Transverse colon (tissue), 4 donors: ENCODE measurements at places on chromosomes 1 and 21.

- no peaks in the 10 kb centered on the region for H3K36me3 ChIP-seq
- H3K4me1 ChIP-seq: no peaks in the 10 kb centered on the region
- no peak overlapping the region for H3K4me3 ChIP-seq
- H3K27ac ChIP-seq: no peak overlapping the region
- H3K27me3 ChIP-seq: peaks cover 11% of the 10 kb centered on the region
- DNase-seq: no peak
These were observed 30.1 kb upstream of the NPPB start for GRCh38 chr1:11888877-11889208.

- H3K4me1 ChIP-seq: no peaks in the 10 kb centered on the region
- H3K4me3 ChIP-seq: no peak overlapping the region
- peaks cover 13% of the 10 kb centered on the region for H3K27me3 ChIP-seq
- H3K36me3 ChIP-seq: no peaks in the 10 kb centered on the region
- no peak overlapping the region for H3K27ac ChIP-seq
These were observed 209.9 kb downstream of the GRIK3 start for GRCh38 chr1:36824390-36824861.

- no peaks in the 10 kb centered on the region for H3K27me3 ChIP-seq
- no peak overlapping the region for H3K4me3 ChIP-seq
- H3K27ac ChIP-seq: no peak overlapping the region
These were observed 51.7 kb downstream of the CSMD2 start for GRCh38 chr1:34113362-34113761.

DNA sequence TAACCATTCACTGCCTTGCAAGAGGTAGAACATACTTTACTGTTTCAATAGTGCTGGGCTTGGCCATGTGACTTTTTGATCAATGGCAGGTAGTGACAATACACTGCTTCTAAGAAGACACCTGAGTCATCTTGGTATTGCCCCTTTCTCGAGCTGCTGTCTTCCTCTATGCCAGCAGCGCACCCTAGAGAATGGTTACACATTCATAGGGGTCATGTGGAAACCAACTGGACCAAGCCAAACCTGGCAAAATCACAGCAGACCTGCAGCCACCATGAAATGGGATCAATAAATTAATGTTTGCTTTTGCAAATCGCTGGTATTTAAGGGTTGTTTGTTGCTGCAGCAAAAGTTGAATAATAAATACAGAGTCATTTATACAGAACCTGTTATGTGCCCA lies 122.3 kb downstream of the GRIK1 start:
- no peak overlapping the region for H3K4me3 ChIP-seq
- H3K27ac ChIP-seq: no peak overlapping the region
- H3K4me1 ChIP-seq: no peaks in the 10 kb centered on the region

DNA sequence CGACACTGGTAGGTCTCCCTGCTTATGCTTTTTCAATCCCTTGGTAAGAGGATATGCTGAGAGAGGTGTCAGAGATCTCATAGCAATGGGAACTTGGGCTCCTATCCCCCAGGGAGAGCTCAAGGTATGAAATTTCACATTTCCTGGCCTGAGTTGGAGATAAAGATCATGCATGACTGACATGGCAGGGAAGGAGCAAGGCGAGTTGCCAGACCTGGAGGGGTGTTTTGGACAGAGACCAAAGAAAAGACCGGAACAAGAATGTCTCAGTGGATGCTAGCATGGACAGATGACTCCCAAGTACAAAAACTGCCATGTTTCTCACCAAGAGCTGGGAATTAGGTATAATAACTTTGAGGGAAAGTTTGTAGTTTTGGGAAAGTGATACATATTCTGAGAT lies 334.1 kb upstream of the B3GALT2 start:
- no peaks in the 10 kb centered on the region for H3K36me3 ChIP-seq
- DNase-seq: no peak
- no peaks in the 10 kb centered on the region for H3K4me1 ChIP-seq
- H3K27me3 ChIP-seq: no peaks in the 10 kb centered on the region

- no peaks in the 10 kb centered on the region for H3K36me3 ChIP-seq
- DNase-seq: no peak
- no peak overlapping the region for H3K4me3 ChIP-seq
- H3K4me1 ChIP-seq: no peaks in the 10 kb centered on the region
- H3K27ac ChIP-seq: no peak overlapping the region
- H3K27me3 ChIP-seq: peaks cover 25% of the 10 kb centered on the region
These were observed 18.0 kb upstream of the ACTRT2 start for GRCh38 chr1:3003039-3003940.

- peaks cover 12% of the 10 kb centered on the region for H3K4me1 ChIP-seq
- no peak for DNase-seq
- no peak overlapping the region for H3K4me3 ChIP-seq
- no peaks in the 10 kb centered on the region for H3K36me3 ChIP-seq
These were observed 2.2 kb downstream of the MTARC1 start for GRCh38 chr1:220788900-220789299.
